ENCODE measurements at places on chromosomes 7 and 10.

- no peak for DNase-seq
These were observed 34.8 kb upstream of the DMBT1 start for GRCh38 chr10:122525788-122526187.

DNA sequence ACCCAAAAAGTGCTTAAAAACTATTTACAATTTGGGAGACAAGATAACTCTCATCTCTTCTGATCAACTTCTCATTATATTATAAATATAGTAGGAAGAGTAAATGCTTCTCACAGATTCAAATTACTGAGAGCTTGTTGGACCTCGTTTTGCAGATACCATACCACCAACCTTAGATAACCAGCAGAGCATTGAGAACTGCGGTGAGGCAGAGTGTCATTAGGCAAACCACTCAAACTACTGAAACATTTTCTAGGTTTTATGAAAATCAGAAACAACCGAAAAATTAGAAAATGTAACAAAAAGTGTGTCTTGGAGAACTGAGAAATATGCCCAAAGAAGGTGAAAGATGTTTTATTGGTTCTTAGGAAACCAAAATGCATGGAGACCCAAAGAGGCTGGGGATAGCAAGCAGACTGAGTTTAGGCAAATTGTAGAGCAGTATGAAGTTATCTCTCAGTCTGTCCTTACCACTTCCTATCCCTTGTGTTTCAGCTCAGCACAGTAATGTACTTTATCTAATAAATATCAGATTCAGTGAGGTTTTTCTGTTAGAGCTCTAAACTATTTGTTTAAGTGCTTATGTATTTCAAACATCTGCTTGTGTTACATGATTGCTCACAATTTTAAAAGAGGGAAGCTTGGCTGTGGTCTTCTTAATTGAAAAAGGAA is 77.9 kb downstream of the HECTD2 start:
- DNase-seq, result no peak

- no peak for DNase-seq
These were observed 4.4 kb upstream of the PDLIM1 start for GRCh38 chr10:95295031-95295755.

GRCh38 chr10:4053940-4054339 is 268.9 kb upstream of the KLF6 start:
- no peak for DNase-seq

DNA sequence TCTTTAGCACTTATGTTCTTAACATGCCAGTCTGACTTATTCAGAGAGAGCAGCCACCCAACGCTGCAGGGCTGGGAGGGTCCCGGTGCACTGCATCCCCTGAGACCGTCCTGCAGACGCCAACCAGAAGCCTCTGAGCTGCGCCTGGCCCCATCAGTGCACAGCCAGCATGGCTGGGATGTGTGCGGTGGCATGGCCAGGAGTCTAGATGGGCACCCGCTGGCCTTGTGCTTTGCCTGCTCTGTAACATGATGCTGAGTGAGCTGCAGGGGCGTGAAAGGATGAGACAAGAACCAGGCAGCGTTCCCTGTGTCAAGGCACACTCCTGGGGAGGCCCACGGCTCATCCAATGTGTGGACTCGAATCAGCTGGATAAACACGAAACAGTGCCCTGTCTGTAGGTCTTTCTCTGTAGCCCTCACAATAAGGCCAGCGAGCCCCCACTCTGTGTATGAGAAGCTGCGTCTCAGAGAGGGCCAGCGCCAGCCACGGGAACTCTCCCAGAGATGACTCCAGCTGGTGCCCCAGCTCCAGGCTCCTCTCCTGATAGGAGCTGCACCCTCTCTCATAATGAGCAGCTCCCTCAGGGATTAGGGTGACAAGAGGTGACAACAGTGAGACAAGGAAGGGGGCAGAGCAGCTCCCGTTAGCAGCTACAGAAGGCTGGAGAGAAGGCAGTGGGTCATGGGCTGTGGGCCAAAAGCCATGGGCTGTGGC is 96.8 kb downstream of the TNS3 start:
- no peak for DNase-seq

GRCh38 chr10:15436696-15437095 is 65.6 kb upstream of the FAM171A1 start:
- DNase-seq, result no peak

GRCh38 chr7:72057231-72057630 is 354.9 kb downstream of the CALN1 start:
- DNase-seq, result no peak

- no peak for DNase-seq
These were observed 258.3 kb downstream of the SNX13 start for GRCh38 chr7:17681965-17682364.

DNA sequence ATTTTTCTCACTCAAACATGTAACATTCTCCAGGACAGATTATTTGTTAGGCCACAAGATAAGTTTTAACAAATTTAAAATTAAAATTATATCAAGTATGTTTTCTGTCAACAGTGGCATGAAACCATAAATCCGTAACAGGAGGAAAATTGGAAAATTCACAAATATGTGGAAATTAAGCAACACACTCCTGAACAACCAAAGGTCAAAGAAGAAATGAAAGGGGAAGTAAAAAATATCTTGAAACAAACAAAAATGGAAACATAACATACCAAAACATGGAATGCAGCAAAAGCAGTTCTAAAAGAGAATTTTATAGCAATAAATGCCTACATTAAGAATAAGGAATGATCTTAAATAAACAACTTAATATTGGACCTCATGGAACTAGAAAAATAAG is 147.3 kb downstream of the ZEB1 start:
- DNase-seq, result no peak

- DNase-seq, result no peak
These were observed 739.9 kb downstream of the REEP3 start for GRCh38 chr10:64261092-64261491.

GRCh38 chr10:117546581-117547015 is 4.1 kb downstream of the EMX2 start:
- no peak for DNase-seq

- DNase-seq, result no peak
These were observed 70.6 kb upstream of the RHEB start for GRCh38 chr7:151590071-151590849.

- DNase-seq, result no peak
These were observed 1140.9 kb downstream of the GATA3 start for GRCh38 chr10:9195385-9195784.

DNA sequence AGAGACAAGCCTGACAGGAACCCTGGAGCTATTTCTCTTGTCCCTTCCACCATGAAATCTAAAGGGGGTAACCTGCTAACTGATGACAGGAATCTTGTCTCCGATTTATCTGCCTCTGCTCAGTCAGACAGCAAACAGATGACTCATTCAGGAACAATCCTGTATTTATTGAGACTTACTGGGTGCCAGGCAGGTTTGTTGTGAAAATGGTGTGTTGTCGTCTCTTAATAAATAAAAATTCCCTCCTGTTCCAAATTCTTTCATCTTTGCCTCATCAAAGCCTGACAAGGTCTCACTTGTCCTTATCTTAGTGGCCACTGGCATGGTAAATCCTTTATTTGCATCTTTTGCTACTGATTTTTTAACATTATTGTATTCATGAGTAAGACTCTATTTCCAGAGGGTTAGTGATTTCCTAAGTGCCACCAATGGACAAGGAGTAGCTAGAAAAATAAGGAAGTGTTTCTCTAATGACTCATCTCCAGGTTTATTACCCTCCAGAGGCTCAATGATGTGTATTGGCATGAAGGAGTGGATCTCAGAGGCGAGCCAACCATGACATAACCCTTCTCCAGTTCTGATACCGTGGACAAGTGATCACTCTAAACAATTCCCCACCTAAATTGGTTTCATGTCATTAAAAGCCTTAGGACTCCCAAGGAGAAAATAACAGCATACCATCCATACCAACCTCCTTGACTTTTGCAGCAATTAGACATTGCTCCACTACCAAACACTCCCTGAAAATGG is 724.0 kb downstream of the GRID1 start:
- peak; percentile 76 for DNase-seq

DNA sequence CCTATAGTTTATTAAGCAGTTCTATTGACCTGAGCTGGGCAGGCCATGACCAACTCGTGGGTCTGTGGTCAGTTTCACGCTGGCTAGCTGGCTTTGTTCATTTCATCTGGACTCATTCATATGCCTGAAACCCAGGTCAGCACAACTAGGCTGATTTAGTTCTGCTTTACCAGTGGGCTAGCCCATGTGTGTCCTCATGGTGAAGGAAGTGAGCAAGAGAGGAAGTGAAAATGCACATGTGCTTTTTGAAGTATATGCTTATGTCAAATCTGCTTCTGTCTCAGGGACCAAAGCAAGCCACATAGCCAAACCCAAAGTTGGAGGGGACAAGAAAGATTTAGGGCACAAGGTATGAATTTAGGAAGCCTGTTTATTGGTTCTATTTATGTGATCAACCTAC is 154.5 kb downstream of the RNF133 start:
- no peak for DNase-seq

- DNase-seq, result no peak
These were observed 166.8 kb upstream of the MAGI2 start for GRCh38 chr7:79620291-79620690.

DNA sequence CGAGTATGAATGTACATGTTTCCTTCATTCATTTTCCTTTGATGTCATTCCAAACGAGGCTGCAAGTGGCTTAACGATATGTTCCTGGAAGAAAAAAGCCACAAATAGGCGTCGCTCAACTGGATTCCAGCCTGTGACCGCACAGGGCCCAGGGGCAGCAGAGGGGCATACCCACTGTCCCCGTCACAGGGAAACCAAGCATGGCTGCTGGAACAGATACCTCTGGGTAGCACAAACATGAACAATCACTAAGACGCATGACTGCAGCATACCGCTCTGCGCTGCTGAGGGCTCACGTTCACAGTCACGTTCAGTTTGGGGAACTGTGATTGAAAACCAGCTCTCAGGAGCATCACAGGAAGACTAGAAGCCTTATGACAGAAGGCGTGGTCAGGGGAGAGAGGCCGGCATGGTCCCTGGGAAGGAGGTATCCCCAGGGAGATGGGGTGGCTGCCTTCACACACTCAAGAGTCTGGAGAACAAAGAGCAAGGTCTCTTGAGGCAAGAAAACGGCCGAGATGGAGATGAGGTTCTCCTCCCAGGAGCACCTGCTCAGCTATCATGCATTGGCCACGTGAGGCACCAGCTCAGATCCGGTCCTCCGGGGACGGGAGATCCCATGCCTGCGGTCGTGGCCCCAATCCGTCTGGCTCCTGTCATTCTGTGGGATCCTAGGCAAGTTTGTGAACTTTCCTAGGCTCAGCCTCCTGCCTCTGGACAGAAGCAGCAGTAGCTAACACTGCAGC is 213.6 kb downstream of the DIP2C start:
- no peak for DNase-seq
